ENCODE measurements at places on chromosomes 16 and 17. TPM values are rescaled to one million over a fixed set of nuclear protein-coding genes. Genes with fewer than 3 reads are reported as not detected.
A peak's percentile ranks its signal among the peaks of the same experiment; 100 is the strongest.

DNA sequence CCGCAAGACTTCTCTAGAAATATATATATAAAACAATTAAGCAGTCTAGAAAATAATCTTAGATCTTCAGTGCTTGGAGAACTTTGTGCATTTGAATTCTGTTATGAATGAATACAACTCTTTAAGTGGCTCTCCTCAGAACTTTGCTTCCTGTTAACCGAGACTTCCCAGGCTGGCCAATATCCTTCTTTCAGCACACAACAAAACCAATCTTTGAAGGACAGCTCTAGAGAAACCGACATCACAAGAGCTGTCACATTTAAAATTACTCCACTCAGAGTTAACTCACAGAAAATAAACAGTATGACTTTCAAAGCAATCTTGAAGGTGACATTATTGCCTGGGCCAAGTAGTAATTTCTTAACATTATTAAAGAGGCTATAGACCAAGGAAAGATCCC is 49.7 kb upstream of the ITGA2B start:
- no peak for DNase-seq

DNA sequence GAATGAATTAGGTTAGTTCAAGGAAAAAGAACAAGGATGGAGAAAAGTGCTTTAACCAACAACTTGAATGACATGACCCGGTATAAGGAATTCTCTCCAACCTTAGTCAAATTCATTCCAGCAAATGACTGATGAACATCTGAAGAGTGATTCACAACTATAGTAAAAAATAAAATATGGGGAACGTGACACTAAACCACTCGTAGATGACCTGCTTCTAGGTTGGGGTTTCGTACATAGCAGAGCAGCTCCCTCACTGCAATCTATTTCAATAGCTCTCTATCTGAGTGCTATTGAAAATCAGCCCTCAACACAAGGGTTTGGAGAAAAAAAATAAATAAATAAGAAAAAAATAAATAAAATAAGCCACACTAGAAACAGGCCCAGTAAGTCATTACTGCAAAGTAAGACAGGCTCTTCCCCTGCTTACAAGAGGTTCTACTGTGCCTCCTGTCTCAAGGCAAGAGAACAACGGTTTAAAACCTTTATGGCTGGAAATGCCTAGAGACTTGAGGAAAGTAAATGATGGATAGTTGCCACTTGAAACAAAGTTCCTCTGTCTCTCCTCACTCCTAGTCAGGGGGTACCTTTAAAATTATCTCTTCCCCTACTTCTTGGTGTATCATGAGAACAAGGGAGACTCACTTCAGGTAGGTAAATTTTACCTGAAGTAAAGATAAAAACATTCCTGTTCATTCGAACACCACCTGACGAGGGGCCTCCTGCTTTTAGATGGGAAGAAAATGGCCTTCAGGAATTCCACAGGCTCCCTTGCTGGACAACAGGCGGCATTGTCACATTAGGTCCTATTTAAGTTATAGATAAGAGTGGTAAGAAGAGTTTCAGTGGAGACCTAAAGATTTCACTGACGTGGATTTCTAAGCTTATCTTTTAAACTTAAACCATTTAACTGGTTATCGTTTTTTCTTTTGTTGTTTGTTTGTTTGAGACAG is 20.5 kb downstream of the COG7 start:
- DNase-seq = no peak

DNA sequence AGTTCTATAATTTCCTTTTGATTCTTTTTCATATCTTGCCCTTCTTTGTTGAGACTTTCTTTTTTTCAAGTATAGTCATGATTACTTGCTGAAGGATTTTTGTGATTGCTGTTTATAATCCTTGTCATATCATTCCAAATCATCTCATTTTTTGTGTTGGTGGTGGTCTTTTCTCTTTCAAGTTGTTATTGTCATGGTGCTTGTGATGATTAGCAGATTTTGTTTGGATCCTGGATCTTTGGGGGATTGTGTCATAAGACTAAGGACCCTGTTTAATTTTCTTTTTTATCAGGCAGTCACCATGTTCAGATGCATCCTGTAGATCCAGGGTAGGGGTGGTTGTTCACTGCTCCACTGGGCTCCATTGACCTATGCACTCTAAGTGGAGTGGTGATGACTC is 254.4 kb upstream of the FOXF1 start:
- no peak for DNase-seq

GRCh38 chr17:38508954-38509771 is 80.9 kb downstream of the ARHGAP23 start:
- DNase-seq = peak; percentile 87

DNA sequence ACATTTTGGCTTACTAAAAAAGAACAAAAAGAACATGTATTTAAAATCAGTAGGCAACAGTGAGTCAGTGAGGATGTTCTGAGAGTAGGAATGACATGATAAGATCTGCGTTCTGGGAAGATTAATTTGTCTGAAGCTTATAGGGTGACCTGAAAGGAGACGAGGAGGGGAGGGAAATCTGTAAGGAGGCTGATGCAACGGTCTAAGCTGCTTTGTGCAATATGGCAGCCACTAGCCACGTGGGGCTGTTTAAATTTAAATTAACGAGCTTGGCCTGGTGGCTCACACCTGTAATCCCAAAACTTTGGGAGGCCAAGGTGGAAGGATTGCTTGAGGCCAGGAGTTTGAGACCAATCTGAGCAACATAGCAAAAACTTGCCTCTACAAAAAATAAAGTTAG is 181.6 kb upstream of the CACNG3 start:
- no peak for DNase-seq

DNA sequence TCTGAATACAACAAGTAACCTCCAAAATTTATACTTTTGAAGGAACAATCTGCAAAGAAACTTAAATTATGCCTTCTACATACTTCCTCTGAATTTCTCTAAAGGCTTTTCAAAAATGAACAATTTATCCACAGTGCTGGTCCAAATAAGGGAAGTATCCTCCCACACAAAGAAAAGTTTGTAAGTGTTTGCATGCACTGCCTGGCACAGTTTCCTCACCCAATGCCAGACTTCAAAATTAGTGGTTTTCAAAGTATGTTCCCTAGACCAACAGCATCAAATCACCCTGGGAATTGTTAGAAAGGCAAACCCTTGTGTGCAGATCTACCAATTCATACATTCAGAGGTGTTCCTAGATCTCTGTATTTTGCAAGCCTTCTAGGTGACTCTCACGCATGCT is 82.5 kb downstream of the PCTP start:
- DNase-seq = no peak

The TNS4 gene
- 0.36 TPM for total RNA-seq

DNA sequence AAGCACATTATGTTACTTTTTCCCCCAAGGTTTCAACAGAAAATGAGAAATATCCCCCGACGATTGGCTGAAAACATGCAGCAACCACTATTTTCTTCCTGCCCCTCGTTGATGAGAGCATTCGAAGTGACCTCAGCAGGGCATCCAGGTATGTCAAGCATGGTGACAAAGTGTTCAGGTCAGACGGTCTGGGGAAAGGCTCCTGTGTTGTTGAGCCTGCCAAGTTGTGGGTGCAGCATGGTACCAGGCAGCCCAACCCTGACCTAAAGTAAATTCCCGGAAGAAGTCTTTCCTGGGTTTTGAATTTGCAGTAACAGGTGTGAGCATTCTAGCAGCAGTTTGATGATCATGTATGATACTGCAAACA is 51.7 kb upstream of the SEC14L1 start:
- no peak for DNase-seq

DNA sequence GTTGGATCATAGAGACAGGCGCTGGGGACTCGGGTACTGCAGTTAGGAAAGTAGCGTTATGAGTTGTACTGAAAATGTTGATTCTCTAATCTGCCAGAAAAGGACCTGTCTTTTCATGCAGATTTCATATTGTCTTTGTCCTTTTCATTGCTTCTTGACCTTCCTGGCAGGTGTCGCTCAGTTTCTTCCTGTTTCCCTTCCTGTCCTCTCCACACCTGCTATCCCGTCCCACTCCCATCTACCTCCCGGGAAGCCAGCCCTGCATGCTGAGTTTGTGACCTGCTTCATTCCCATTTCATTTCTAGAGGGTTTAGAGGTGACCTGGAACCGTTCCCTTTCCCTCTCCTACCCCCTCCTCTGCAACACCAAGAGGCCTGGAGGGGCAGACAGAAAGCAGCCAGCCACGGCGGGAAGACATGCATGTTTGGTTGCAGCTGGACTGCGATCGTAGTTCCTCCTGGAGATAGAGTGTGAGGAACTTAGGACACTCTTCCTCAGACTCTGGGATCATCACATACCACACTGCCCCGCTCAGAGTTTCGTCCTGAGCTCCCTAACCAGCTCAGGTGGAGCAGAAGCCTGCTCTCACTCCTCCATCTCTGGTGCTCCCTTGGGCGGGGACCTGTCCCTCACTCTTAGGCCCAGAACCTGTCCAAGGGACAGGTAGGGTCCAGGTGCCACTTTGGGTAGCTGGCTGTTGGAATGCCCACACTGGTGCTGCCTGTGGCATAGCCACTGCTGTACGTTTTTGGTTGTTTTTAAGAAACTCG is 23.9 kb upstream of the ARHGAP23 start:
- peak; percentile 41 for DNase-seq

The VASN gene
- total RNA-seq = 38.4 TPM

DNA sequence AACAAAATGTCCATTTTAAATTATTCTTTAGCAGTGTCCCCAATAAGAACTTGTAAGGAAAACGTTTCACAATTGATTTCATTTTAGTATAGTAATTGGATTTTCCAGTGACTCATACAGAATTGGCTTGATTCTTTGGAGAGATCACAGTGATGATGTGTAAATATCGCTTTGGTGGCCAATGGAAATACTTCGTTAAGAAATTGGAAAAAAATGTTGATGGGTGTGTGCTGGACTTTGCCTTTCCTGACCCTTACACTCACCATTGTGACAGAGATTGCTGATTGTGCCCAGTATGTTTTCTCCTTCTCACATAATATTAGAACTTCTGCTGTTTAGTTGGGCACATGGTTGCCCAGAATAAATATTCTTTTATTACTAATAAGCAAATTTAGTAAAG is 7.4 kb upstream of the EFCAB13 start:
- no peak for DNase-seq

GRCh38 chr17:44219108-44219615 is 313 bp downstream of the UBTF start:
- peak; percentile 82 for DNase-seq

GRCh38 chr16:1145383-1146100 is 7.4 kb upstream of the CACNA1H start:
- DNase-seq = no peak

DNA sequence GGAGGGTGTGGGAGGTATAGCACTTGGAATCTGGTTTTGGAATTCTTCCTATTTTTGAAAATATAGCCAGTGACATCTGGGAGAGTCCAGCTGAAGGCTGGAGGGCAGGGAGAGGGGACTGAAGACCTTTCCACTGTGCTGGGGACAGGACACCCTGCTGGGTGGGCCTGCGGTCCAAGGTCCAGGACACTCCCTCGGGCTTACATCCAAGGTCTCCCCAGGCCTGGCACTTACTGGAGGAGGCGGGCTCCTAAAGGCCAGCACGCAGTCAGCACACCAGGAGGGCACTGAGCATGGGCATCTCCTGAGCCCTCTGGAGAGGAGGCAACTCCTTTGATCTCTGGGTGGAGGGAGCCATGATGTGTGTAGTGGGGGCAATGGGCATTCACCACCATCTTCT is 35.5 kb upstream of the ETV4 start:
- no peak for DNase-seq

- DNase-seq = no peak
Observed at GRCh38 chr17:2594722-2595599, 1.5 kb downstream of the PAFAH1B1 start.

DNA sequence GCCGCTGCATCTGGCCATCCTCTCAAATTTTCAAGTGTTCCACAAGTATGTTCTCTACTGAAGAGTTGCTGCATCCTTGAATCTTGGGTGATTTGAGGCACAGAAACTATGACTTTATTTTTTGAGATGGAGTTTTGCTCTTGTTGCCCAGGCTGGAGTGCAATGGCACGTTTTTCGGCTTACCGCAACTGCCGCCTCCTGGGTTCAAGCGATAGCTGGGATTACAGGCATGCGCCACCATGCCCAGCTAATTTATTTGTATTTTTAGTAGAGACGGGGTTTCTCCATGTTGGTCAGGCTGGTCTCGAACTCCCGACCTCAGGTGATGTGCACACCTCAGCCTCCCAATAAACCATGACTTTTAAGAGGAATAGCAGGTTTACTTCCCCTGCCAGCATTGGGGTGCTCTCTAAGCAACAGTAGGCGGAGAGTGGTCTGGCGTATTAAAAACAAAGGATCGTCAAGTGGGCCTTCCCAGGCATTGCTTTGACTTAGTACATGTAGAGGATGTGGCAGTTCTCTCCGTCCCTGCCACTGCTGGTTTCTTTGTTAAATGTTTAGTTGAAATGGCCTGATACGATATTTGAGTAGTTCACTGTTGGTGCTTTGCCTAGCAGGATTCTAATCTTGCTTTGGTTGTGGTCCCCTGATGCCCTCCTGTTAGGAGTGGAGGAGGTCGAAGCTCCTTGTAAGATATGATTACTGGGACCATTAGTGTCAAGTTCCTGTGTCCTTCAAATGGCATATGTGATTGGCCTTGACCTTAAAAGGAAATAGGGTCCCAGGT is 9.5 kb downstream of the PYCARD start:
- no peak for DNase-seq

- peak; percentile 87 for DNase-seq
Observed at GRCh38 chr16:56637814-56638750, at the start of gene MT1A. MT1A (plus strand) TSS chr16:56638666; CDS start chr16:56638739, 73 bp downstream.

DNA sequence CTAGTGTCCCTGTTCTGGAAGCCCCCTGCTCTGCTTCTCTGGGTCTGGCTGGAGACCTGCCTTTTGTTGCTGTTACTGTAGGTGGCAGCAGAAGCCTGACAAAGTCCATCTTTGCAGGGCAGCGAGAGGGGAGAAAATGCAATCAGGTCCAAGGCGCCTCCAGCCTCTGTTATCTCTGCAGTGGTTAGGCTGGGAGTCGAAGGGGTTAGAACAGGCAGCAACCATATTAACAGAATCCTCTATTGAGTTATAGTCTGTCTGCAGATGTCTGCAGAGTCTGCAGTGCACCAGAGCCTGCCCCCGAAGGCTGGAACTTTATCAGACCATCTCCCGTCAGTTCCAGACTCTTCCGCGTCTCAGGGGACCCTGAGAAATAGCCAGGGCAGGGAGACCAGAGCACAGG is 404.9 kb upstream of the EEF2KMT start:
- no peak for DNase-seq

GRCh38 chr17:64024781-64025731 is 4.6 kb upstream of the ICAM2 start:
- DNase-seq = no peak

The ZMYND15 gene
- 3.3 TPM for total RNA-seq

The KRTAP9-4 gene
- total RNA-seq = not detected

The EVPL gene
- 1.2 TPM for total RNA-seq

The CCL7 gene
- total RNA-seq = 1.6 TPM

- no peak for DNase-seq
Observed at GRCh38 chr16:73036074-73036826, 11.7 kb downstream of the ZFHX3 start.

- no peak for DNase-seq
Observed at GRCh38 chr17:75755990-75756389, 9.0 kb downstream of the GALK1 start.

All from sciatic nerve (tissue), 2 donors.